GM12891 (cell line): ENCODE measurements at places on chromosomes 5 and 9.
A peak's percentile ranks its signal among the peaks of the same experiment; 100 is the strongest.

DNA sequence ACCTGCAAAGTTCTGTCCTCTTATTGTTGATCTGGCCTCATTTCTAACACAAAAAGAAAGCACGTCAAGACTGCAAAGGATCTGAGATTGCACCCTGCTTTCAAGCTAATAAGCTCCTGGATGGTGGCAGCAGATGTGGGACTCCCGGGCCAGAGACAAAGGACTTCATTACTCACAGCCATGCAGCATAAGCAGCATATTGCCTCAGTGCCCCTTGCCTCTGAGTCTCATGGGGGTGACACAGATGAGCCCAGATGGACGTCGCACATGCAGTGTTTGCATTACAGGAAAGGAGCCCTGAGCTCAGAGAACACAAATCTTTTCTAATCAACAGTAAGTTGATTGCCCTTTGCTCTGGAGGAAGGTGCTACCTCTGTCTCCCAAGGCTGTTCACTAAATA is 105.0 kb downstream of the SLC28A3 start:
- DNase-seq: no peak

DNA sequence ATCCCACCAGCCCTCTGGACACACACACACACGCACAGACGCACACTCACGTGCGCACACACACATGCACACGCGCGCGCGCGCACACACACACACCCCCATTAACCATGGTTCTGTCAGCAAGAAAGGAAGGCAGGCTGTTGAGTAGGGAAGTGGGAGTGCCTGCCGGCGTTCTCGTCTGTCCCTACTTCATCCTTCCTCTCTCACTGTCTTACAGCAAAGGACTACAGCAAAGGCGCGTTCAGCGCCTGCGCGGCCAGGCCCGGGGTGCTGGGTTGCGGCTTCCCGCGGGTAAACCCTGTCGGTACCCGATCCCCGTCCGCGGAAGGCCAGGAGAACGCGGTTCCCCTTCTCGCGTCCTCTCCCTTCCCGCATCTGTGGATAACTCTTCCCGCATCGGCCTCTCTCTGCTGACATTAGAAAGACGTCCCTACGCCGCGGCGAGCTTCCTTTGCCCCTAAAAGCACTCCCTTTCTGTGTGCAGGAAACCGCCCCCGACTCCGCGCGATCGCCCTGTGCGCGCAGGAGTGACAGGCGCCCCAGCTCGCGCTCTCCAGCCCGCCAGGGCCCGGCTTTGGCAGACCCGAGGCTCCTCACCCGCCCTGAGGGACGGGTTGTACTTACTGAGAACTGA is 219.2 kb downstream of the AGTPBP1 start:
- DNase-seq: peak; percentile 46

DNA sequence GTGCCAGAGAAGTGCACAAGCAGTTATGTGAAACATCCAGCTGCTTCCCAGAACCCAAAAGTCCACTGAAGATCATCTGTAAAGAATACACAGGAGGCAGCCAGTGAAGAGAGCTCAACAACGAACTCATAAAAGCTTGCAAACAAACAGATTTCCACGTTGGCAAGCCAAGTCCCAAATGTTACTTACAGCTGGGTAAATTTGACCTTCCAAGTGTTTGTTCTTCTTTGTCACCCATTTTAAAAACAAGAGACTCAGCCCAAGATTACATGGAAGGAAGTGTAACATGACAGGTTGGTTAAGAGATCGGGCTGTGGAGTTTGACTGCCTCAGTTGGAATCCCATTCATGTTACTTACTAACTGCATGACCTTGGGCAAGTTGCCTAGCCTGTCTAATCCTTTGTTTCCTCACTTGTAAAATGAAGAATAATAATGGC is 174.9 kb upstream of the PAPPA start:
- no peak for DNase-seq

DNA sequence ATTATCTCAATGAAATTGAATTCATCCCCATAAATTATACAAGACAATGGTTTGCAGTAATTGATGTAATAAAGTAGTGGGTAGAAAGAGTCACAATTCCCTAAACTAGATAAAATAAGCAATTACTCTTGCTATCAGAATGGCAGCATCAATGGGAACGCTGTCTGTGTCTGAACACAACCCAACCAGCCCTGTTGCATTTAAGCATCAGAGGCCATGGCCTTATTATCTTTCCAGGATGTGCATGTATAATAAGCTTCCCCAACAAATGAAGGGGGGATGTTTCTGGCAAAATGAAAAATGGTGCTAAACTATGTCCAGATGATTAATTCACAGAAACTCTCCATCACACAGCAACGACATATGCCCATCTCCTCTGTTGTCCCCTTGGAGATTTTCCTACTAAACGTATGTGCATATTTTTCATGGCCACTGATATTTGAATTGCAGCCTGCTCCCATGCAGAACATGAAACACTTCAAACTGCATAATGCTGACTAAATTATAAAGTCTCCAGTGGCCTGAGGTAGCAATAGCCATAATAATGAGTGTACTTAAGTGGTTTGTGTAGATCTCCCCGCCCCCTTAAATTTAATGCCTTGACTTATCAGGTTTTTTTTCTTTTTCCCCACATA is 306.9 kb upstream of the ADAMTS16 start:
- no peak for DNase-seq

- DNase-seq: no peak
These were observed 14.5 kb downstream of the ABO start for GRCh38 chr9:133260334-133261102.

GRCh38 chr9:107105784-107106183 is 177.3 kb upstream of the RAD23B start:
- DNase-seq: no peak

DNA sequence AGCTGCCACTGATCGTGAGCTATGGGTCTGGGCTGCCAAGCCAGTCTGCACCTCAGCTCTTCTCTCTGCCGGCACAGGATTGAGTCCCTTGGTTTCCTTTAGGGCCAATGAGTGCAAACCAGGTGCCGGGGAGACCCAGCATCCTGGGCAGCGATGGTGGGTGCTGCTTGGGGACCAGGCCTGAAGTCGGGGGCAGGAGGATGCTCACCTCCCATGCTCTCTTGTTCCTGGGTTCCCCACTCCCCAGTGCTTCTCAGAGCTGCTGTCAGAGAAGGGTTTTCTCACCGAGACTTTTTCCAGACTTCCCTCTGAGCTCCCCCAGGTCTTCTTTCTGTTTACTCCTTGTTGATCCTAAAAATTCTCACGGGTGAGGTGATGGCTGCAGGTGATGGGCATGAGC is 61.2 kb downstream of the IRX1 start:
- DNase-seq: no peak

DNA sequence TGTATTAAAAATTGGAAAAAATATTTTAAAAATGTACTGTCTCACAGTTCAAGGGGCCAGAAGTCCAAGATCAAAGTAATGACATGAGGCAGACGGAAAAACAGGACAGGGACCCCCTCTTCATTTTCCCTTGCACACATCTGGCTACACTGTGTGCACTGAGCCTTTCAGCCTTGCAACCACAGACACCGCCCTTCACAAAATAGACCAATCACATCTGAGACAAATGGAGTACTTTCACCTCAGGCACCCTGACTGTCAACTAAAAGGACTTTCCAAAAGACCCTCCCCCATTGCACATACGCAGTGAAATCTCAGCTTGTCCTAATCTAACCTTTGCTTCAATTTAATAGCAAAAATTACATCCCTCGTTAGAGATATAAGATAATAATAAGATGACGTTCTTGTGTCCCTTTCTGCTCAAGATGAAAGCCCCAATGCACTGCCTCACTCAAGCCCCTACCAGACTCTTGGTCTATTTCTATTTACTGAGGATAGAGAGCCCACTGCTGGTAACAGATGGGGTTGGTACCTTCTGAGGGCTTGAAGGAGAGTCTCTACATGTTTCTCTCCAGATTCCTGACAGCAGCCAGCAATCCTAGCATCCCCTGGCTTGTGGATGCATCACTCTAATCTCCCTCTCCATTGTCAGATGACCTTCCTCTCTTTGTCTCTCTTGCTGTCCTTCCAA is 514.8 kb upstream of the ADAMTS16 start:
- no peak for DNase-seq
